Transverse colon (tissue), 4 donors: ENCODE measurements at places on chromosomes 7 and 10. TPM values are rescaled to one million over a fixed set of nuclear protein-coding genes. Genes with fewer than 3 reads are reported as not detected.

- DNase-seq, result no peak
Observed at GRCh38 chr7:2928256-2928612, 84.1 kb upstream of the GNA12 start.

Gene XRCC2
- 0.79 TPM for total RNA-seq

- DNase-seq, result no peak
Observed at GRCh38 chr10:29492774-29493173, 142.0 kb downstream of the SVIL start.

DNA sequence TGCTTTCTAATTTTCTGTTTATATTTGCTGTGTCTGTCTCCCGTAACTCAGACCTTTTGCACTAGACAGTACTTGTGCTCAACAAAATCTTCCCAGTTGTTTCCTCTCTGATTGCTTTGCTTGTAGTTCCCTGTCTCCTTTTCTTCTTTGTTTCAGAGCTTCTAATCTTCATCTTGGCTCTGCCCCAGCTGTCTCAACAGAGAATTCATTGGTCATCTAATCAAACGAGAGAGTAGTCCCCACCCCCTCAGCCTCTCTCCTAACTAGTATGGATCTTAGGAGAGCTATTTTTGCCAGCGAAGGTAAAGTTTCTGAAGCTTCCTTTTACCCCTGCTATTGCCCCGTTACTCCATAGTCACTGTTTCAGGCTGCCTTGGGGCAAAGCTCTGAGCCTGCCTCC, 32.8 kb downstream of the SLC26A4 start:
- no peak for DNase-seq

DNA sequence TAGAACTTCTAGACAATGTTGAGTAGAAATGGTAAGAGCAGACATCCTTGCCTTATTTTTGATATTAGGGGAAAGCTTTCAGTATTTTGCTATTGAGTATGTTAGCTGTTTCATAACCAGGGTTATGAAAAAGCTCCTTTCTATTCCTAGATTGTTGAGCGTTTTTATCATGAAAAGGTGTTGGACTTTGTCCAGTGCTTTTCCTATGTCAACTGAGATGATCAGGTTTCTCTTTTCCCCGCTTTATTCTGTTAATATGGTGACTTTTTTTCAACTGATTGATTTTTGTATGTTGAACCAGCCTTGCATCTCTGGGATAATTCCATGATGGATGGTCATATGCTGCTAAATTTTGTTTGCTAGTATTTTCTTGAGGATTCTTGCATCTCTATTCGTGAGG, 58.5 kb downstream of the LCOR start:
- no peak for DNase-seq

Gene NPFFR1
- not detected for total RNA-seq

DNA sequence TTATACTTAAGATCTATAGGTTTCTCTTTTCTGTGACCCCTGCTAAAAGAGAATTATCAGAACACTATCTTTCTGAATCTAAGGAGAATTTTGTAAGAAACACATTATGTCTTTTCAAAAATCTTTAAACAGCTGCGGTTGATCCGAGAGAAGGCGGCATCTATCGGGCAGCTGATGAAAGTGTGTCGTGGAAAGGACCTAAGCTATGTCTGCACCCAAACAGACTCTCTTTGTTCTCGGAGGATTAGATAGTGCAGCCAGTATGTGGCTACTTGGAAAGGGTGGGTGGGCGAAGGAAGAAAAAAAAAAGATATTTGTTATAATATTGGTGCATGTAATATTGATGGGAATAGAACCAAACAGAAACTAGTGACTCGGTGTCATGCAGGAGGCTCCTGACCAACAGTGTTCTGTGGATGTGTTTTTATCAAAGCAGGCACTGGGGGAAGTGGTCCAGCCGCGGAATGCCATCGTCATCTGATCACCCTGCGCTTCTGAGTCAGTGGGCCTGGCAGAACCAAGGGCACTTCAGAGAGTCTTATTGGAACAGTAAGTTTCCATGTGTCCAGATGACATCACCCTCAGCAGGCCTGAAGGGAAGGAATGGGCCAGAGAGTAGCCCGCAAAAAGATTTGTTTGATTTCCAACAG, 509.7 kb upstream of the AKR1E2 start:
- no peak for DNase-seq
